ENCODE measurements at places on chromosomes 11 and 22.

DNA sequence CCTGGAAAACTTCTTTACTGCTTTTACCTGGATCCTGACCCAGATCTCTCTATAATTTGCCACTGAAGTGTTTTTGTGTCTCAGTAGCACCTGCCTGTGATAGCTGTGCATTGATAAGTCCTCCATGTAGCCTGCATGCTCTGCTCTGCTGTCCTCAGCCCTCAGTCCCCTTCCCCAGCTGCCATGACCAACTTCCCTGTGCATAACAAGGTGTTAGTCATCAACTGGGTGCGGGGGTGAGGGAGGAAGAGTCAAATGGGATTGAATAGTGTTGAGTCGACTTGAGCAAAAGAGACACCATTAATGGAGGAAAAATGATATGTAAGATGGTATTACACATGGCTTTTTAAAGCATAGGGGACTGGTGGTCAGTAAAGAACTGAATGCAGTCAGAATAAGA, 92.2 kb upstream of the PLET1 start:
- no peak for DNase-seq

DNA sequence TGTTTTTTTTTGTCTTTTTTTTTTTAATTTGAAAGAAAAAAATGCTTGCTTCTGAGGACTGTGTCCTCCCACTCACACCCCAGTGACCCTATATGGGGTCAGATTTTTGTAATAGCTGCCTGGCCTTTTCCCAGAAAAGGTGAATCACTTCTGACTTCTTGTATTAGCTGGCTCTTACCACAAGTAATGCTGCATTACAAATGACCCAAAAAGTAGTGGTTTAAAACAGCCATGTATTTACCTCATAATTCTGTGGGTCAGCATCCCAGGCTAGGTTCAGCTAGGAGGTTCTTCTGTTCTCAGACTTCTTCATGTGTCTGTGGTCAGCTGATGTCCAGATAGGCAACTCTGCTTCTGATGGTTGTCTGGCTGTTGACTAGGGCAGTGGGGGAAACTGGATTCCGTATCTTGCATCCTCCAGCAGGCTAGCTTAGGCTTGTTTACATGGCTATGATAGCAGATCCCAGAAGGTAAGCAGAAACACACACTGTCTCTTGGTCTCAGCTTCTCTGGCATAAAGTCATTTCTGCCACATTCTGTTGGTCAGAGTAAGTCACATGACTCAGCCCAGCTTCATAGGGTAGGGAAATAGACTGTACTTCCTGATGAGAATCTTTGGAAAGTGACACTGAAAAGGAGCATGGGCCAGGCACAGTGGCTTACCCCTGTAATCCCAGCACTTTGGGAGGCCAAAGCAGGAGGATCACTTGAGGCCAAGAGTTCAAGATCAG, 19.5 kb downstream of the LHFPL7 start:
- DNase-seq = no peak

- no peak for DNase-seq
Measured at GRCh38 chr22:32969502-32969901, 88.7 kb downstream of the SYN3 start.

- DNase-seq = no peak
Measured at GRCh38 chr22:33659448-33659847, 260.8 kb downstream of the LARGE1 start.

- DNase-seq = no peak
Measured at GRCh38 chr22:20401376-20402014, 7.5 kb downstream of the ZNF74 start.

- DNase-seq = no peak
Measured at GRCh38 chr11:11075515-11076171, 217.8 kb upstream of the ZBED5 start.

DNA sequence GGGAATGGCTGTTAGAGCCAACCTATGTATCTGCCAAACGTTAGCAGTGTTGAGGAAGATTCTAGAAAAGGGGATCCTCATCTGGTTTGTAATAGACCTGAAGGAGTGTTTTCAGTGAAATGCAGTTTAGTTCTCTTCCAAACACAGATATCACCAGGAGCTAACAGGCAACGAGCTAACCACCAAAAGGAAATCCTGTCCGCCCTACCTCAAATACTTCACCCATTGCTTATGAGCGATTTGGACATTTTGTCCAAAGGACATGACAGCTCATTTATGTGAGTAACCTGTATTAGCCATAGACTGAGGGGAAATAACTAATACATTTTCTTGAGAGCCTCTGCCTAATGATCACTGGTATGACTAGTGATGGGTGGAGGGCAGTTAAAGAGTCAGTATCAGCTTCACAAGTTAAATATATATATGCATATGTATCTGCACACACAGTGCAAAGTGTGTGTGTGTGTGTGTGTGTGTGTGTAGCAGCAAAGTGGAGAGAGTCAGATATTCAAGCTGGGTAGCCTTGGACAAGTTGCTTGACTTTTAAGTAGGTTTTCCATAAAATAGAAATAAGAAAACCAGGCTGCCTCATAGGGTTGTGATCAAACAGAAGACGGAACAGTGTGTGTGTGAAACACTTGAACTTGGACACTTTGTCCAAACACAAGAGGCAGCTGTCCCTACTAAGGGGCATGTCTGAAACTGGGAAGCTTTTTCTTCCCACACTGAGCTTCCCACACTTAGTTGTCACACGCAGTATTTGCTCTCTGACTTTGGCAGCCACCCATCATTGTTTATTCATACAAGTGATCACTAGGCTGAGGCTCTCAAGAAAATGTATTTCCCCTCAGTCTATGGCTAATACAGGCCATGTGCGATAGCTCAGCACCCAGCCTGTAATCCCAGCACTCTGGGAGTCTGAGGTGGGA, 940 bp upstream of the C11orf91 start:
- no peak for DNase-seq

DNA sequence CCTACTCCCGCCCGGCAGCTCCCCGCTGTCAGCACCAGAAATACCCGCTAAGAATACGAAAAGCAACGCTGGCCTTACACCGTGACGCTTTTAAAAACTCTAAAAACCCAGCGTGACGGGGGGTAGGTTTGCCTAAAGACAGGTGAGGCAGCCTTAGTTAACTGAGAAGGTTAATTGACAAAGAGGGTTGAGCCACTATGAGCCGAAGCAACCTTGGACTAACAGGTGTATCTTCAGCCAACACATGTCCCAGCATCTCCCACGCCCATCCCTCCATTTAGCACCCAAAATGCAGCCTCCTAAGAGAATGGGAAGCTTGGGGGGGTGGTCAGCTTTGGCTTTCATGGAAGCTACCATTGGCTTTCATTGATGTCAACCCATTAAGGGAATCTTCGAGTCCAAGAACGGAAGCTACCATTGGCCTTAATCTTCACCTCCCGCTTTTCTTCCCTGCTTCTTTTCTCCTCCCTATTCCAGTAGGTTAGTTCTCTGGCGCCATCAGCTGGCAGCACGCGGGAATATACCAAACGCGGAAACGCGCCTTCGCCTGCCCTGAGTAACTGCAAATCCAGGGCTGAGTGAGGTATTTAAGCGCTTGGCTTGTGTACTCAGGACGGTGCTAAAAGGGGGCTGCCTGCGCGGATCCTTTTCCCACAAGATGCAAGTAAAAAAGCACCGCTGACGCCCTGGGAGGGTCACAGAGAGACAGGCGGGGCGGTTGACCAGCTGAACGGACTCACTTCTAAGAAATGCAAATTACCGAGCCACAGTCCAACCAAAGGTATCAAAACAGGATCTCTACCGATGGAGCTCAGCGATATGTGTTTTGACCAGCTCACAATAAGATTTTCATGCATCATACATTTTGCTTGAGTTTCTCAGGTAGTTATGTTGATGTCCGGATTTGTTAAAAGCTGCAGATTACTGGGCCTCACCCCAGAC, 38.5 kb upstream of the GLYATL1 start:
- no peak for DNase-seq

DNA sequence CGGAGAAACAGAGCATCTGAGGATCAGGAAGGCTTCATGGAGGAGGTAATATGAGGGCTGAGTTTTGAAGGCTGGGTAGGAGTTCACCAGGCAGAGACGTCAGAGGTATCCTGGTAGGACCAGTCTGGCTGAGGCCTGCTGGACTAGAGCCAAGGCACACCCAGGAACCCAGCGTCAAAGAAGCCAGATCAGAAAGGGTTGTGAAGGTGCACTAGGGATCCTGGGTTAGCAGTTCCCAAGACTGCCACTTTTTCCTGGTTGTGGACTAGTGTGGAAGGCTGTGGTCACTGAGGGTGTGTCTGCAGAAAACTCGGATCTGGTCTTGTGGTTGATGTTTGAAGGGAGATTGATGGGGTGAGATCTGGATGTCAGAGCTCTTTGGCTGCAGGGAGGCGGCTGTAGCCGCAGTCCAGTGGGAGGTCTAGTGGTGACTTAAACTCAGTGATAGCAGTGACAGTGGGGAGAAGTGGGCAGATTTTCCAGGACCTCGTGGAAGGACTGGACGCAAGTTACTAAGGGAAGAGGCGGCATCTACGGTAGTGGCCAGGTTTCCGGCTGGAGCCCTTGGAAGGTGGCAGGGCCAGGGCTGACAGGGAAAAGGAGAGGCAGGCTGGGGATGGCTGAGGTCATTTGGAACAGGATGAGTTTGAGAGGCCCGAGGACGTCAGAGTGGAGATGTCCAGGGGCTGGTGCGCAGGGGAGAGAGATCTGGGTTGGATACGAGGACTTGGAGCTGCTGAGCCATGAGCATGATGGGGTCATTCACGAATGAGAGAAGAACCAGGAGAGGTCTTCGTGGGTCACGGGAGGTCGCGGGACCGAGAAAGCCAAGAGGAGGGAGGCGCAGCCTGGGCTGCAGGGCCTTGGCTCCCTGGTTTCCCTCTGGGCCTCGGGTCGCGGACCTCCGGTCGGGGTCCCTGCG, 10.9 kb downstream of the RELA start:
- no peak for DNase-seq

DNA sequence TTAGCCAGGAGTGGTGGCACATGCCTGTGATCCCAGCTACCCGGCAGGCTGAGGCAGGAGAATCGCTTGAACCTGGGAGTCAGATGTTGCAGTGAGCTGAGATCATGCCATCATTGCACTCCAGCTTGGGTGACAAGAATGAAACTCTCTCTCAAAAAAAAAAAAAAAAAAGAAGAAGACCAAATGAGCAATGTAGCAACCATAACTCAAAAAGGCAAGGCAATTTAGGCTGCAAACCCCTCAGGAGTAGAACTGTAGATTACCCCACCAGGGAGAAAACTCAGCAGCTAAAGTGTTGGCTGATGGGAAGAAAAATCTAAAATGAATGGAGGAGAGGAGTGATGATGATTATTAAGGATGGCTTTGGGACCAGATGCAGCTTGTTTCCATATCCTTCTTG, 256.7 kb upstream of the UBASH3B start:
- no peak for DNase-seq

DNA sequence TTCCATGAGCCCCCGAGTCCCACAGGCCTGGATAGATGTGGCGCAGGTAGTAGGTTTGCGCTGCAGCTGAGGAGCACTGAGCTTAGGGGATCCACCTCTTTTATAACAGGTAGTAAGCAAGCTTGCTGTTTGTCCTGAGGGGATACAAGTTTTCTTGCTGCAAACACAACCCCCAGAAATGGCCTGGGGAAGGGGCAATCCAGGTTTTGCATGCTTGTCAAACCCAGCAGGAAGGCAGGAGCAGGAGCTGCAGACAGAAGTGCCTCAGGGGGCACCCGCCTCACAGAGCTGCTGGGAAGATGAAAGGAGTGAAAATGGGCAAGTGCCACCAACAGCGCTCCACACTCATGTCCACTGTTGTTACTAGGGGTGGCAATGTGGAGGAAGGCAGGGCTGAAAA, 18.5 kb downstream of the APOL5 start:
- no peak for DNase-seq

- no peak for DNase-seq
Measured at GRCh38 chr11:75800728-75801361, 14.2 kb upstream of the UVRAG start.

DNA sequence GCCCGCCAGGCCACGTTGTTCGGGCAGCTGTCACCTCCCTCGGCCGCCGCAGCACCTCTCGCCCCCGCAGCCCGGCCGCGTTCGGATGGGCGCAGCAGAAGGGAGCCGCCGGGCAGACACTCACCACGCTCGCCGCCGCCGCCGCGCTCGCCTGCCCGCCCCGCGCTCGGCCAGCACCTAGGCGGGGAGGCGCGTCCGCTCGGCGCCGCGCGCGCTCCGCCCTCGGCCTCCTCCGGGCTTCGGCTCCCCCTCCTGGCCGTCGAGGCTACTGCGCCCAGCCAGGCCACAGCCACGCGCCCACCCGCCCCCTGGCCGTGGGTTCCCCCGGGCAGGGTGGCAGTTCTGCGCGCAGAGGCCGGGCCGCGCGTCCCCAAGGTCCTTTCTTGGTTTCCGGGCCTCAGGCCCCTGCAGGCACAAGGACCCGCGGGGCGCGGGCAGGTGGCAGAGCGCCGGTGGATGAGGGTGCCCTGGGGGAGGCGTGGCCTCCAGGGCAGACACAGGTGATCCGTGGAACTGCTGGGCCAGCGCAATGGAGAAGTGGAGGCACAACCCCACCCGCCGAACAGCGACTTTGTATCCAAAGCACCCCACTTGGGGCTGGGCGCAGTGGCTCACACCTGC, at the start of gene SLC25A22:
SLC25A22 (minus strand) TSS at position 189 of the 621 bp plus-strand sequence. CDS start 3,275 bp downstream, outside the sequence.
- DNase-seq = peak; percentile 78

DNA sequence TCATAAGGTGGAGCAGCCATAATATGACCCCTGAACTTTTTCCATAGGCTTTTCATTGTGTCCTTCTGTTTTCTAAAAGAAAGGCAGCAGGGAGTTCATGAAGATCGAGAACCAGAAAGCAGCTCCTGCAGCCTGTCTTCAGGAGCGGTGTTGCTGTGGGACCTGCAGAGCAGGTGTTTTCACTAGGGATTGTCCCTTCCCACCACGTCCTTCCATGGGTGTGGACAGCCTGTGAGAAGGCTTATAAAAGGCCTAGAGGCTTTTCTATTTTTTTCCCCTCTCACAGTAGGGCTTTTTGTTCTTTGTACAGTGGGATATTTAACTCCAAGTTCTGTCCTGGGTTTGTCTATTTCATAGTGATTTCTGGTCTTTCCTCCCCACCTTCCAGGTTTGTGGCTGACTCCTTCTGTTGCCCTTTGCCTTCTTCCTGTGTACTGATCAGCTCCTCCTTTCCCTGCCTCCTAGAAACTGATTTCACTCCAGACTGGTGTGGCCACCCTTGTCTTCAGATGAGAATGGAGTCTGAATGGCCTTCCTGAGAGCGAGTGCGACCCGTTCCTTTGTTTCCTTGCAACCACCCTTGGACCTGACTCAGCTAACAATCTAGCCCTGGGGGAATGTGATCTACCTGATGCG, 10.1 kb downstream of the MRPL16 start:
- DNase-seq = no peak

DNA sequence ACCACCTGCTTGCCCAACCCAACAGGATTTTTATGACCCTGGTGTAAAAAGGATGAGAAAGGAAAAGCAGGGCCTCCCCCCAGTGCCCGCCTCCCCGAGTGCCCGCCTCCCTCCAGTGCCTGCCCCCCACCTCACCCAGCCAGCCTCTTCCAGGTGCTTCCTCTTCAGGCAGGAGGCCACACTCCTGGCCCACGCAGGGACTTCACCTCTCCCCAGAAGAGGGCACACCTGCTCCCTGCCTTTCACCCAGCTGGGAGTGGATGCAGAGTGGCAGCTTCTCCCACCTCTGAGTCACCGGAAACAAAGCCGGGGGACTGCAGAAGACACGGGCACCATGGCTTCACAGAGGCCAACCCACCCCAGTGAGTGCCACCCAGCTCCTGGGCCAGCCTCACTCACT, 16.1 kb downstream of the CPT1A start:
- no peak for DNase-seq

GRCh38 chr11:64774144-64774543, 4.2 kb downstream of the SF1 start:
- no peak for DNase-seq

GRCh38 chr11:10441652-10442503, 13.2 kb upstream of the AMPD3 start:
- no peak for DNase-seq
